ENCODE measurements at places on chromosomes 1 and 21.
A peak's percentile ranks its signal among the peaks of the same experiment; 100 is the strongest.

GRCh38 chr1:109989506-109990301, 5.1 kb downstream of the AHCYL1 start:
- no peak for DNase-seq

- no peak for DNase-seq
These were observed 109.5 kb upstream of the KIF26B start for GRCh38 chr1:245045087-245045881.

- no peak for DNase-seq
These were observed 41.8 kb downstream of the FLVCR1 start for GRCh38 chr1:212899845-212900244.

DNA sequence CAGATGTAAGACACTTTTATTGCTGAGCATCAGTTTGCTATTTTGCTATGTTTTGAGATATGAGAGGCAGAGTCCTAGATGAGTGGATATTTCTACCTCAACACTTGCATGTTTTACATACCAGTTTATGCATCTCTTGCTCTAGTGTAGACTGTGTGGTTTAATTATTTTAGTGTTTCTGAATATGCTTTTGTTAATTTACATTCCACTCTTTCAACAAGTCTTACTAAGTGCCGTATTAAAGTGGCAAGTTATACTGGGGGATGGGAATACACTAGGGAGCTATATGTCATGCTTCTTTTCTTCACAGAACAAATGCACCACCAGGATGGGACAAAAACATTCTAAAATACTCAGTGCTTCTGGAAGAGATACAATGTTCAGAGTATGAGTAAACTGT, 507.7 kb upstream of the PRMT6 start:
- DNase-seq = no peak

- no peak for DNase-seq
These were observed 55.8 kb upstream of the CLDN14 start for GRCh38 chr21:36535618-36536241.

- DNase-seq = no peak
These were observed 9.6 kb downstream of the UMODL1 start for GRCh38 chr21:42080788-42081083.

GRCh38 chr1:81585371-81585770, 215.4 kb upstream of the ADGRL2 start:
- DNase-seq = no peak

DNA sequence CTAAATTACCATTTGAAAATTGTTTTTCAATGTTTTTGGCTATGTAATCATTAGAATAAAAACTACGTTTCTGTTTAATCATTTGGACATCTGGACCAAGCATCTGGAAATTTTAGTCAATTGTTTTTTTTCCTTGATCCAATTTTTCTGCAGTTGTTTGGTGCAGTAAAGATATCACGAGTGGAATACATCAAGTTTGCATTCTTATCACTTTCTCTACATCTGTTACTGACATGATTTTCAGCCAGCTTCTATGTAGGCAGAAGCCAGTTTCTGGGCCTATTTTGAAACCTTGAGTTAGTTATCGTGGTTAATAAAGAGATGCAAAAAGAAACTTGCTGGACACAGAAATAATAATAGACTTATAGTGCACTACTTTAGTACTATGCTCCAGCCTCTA, 277.9 kb upstream of the ADAMTS5 start:
- DNase-seq = no peak

DNA sequence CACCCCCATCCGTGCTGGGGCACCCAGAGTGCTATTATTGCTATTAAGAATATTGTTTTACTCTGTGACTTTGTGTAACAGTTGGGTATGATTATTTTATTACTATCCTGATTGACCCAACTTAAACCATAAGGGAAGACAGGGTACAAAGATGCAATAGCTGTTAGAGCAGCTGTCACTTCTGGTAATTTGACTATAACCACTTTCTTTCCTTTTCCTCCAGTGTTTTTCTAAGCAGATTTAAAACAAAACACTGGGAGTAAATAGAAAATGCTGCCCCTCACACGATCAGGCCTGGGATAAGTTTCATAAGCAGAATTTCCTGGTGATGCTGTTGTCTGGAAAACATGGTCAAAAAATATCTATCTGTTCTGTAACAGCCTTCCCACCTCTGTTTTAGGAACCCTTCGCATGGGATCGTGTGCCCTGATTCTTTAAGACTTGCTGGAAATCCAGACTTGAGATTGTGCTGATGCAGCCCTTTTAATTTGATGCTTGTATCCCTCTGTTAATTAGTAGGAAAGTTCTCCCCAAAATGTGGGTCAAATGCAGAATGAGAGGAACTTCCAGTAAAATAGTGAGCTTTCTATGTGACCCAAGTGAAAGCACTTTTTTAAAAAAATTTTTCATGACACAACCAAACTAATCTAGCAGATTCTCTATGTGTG, 165.3 kb downstream of the FMN2 start:
- no peak for DNase-seq

DNA sequence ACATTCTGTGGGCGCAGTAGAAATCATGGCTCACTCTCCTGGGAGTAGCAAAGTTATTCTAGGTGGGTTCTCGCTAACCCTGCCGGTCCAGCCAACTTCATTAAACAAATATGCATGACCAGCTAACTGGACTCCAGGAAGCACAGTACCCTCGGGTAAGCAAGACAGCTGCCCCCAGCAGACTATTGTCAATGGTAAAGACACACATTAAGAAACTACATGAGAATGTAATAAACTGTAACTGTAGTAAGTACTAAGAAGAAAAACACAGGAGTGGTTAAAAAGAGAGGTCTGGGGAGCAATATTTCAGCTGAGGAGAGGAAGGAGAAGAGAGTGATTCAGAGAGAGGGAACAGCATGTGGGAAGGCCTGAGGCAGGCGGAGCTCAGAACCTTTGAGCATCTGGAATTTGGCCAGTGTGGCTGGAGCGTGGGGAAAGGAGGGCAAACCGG, 7.4 kb downstream of the SLC2A5 start:
- DNase-seq = no peak

- DNase-seq = peak; percentile 25
These were observed 47.4 kb downstream of the KCNAB2 start for GRCh38 chr1:6093071-6093470.

GRCh38 chr1:25037174-25038074, 107.3 kb upstream of the RUNX3 start:
- DNase-seq = no peak

- DNase-seq = no peak
These were observed 9.6 kb downstream of the TAGLN2 start for GRCh38 chr1:159915571-159916241.

DNA sequence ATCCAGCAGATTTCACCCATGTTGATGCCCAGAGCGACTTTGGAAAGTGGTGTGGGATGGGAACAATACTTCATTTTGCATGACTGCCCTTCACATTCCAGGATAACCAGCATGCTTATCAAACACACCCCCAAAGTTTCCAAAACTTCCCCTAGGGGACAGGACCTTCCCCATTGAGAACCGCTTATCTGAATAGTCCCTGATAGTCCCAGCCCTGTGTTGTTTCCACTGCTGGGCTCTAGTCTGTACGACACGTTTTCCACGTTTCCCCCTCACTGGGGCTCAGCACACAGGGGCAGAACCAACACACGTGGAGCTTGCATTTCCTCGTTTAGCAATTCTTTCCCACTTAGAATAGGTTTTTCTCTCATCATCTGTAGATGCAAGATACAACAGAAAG, 61.0 kb downstream of the BACE2 start:
- no peak for DNase-seq

DNA sequence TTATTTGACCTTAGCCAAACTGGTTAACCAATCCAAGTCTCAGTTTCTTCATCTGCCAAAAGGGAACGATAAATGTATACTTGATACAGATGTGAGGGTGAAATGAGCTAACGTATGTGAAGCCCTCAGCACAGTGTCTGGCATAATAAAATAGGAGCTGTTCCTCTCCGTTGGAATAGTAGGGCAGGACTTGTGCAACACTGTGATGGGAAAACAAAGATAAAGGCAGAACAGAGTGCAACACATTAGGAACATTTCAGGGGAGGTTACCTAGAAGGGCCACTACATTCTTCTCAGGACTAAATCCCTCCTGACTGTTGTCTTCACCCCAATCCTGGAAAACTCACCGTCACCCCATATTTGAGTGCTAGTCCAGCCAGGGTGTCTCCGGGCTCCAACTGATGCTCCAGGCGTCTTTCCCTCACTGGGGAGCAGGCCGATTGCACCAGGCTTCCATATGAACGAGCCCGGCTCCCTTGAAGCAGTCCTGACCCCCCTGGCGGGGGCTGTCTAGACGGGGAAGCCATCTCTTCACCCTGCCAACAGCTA, 896 bp downstream of the LYSMD1 start:
- DNase-seq = peak; percentile 71

DNA sequence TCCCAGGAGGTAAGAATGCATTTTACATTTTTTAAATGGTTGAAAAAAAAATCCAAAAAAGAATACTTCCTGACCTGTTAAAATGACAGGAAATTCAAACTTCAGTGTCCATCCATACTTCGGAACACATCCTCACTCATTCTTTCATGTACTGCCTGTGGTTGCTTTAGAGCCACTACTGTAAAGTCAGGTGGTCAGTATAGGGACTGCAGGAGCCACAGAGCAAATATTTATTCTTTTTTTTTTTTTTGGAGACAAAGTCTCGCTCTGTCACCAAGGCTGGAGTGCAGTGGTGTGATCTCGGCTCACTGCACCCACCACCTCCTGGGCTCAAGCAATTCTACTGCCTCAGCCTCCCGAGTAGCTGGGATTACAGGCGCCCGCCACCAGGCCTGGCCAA, 124.7 kb downstream of the CLIC6 start:
- no peak for DNase-seq

GRCh38 chr1:166368030-166368429, 201.2 kb upstream of the FAM78B start:
- no peak for DNase-seq

- DNase-seq = no peak
These were observed 12.7 kb downstream of the CD34 start for GRCh38 chr1:207898260-207898659.

DNA sequence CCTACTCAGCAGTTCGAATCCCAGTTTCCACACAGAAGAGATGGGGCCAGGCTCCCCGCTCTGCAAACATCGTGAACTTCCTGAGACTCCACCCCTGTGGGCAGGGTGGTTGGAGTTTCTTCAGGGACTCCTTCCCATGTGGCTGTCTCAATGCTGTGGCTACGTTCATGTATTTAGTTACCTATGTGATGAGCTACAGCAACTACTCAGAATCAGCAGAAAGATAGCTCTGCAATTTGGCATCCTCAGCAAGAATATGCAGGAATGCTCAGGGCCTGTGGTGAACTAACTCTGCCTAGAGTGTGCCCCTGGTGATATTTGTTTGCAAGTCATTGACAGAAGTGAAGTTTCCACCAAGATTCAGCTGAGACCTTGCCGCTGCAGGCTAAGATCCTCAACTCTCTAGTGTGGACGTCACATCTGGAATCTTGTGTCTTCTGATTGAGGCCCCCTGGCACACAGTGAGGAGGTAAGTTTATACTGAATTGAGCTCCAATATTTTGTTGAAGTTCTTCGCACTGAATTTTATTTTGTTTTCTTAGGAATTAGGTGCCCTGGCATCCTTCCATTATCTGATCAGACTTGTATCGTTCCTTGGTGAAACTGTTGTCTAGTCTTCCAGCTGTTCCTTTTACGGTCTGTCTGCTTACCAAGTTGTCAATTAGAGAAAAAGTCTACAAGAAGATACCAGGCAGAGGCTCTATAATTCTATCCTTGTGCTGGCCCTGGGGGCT, 8.2 kb upstream of the GLRX2 start:
- no peak for DNase-seq

GRCh38 chr21:37244501-37245095, 22.5 kb downstream of the VPS26C start:
- DNase-seq = no peak

GRCh38 chr1:210770396-210770984, 363.5 kb downstream of the KCNH1 start:
- DNase-seq = no peak

DNA sequence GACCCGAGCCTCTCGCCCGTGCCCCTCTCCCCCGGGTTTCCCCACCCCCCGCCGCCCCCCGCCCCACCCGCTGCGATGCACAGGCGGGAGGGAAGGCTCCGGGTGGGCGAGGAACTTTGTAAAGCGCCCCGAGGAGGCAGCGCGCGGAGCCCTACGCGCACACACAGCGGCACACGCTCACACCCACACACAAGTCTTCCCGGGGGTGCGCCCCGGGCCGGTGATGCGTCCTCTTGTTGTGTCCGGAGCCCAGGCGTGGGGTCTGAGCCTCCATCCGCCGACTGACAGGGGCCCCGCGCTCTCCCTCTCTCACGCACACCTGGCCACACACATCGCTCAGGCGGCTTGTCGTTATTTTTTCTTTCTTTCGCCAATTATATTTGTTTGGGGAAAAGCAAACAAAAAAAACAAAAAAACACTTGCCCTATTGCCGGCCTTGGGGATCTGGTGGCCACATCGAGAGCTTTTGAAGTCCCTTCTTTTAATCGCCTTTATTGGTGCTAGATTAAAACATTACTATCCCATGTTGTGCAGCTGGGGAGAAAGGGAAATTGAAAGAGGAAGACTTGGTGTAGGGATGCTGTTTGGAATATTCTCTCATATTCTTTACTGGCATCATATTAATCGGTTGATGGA, 770 bp downstream of the NTNG1 start:
- DNase-seq = peak; percentile 64

DNA sequence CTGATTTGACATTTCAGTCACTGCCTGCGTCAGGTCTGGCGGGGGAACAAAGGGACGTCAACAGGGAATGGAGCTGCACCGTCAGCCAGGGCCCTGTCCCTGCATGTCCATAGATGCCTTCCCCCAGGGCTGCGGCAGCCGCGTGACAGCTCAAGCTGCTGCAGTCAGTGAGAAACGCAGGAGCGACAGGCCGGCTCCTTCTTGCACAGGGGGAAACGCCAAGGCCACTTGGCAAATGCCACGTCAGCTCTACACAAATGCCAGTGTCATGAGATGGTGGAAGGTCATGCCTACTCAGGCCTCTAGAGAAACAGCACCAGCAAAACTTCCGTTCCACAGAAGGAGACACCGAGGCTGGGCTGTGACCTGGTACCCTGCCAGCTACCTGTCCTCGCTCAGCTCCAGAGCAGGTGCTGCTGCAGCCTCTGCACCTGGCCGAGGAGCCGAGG, 37.7 kb downstream of the SYF2 start:
- DNase-seq = no peak

GRCh38 chr1:162823231-162823630, 32.7 kb downstream of the HSD17B7 start:
- DNase-seq = no peak

- DNase-seq = no peak
These were observed 56.4 kb downstream of the SLC45A1 start for GRCh38 chr1:8374356-8374755.

DNA sequence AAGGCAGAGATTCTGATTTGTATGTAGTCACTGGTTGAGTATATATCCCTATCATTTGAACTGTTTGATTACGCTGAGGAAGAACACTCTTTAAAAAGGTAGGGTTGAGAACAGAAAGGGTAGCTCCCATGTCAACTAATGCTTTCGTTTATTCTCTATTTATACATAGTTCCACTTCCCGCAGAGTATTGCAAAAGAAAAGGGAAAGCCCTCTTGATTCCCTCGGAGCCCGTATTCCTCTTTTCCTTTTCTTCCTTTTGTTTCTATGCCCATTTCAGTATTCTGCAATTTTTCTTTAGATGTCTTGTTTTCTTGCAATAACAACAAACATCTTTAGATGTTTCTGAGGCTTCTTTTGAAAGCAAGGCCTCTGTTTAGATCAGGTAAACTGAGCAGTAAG, 78.2 kb downstream of the DNTTIP2 start:
- no peak for DNase-seq

All from Right ventricle myocardium inferior (tissue), 1 donor.